Right cardiac atrium (tissue), 5 donors: ENCODE measurements at places on chromosomes 5 and 9. TPM values are rescaled to one million over a fixed set of nuclear protein-coding genes. Genes with fewer than 3 reads are reported as not detected.

Gene WWC1
- 0.45 TPM for polyA plus RNA-seq

Gene SPINK7
- not detected for polyA plus RNA-seq

Gene LCN10
- polyA plus RNA-seq, result 14.7 TPM

Gene NAIP
- 2.2 TPM for polyA plus RNA-seq

Gene PCDHA5
- polyA plus RNA-seq, result 0.02 TPM

Gene EFCAB9
- not detected for polyA plus RNA-seq

Gene HDAC3
- polyA plus RNA-seq, result 28.8 TPM

Gene COL23A1
- 2.5 TPM for polyA plus RNA-seq

Gene BAAT
- polyA plus RNA-seq, result 0.11 TPM
